NCI-H1436 (cell line): ENCODE measurements at places on chromosomes 16 and 17.

- no peak for DNase-seq
These were observed 12.3 kb downstream of the PLXDC1 start for GRCh38 chr17:39139161-39139511.

GRCh38 chr16:76639685-76640289 lies 362.6 kb downstream of the CNTNAP4 start:
- no peak for DNase-seq

DNA sequence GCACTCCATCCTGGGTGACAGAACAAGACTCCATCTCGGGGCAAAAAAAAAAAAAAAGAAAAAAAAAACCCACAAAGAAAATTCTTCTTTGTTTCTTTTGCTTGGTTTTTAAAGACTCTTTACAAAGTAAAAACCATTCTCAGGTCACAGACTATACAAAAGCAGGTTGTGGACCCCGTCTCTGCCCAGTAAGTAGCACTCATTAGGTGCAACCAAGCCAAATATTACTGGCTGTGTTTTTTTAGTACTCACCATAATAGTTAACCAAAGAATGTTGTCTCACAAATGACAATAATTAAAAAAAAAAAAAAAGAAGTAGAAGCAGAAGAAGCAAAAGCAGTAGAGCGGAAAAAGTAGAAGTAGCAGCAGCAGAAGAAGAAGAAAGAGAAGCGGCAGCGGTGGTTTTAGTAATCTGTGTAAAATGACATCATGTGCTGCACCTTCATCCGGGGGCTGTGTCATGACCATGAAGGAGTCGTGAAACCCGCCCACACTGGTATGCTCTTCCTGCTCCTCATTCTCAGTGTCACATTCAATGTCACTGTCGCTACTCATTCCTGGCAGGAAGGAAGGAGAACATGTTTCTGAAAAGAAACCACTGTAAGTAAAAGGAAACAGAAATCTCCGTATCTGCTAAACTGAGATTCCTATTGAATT lies 105.4 kb downstream of the TRIM37 start:
- no peak for DNase-seq

GRCh38 chr17:72376526-72377345 lies 255.9 kb downstream of the SOX9 start:
- peak; percentile 66 for DNase-seq

DNA sequence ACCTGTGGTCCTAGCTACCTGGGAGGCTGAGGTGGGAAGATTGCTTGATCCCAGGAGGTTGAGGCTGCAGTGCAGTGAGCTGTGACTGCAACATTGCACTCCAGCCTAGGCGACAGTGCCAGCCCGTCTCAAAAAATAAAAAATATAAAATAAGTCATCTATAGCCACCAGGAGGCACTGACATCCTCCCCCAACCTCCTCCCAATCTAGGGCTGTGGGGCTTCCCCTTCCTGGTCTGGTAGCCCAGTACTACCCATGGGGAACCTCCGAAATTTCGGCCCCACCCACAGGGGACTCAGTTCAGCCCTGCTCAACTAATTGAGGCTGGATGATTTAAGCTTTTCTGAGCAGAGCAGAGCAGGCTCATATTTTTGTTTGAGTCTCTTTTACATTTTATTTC lies 3.2 kb downstream of the ZSCAN10 start:
- no peak for DNase-seq

- DNase-seq: no peak
These were observed 4.6 kb downstream of the CMTM3 start for GRCh38 chr16:66609139-66609510.

DNA sequence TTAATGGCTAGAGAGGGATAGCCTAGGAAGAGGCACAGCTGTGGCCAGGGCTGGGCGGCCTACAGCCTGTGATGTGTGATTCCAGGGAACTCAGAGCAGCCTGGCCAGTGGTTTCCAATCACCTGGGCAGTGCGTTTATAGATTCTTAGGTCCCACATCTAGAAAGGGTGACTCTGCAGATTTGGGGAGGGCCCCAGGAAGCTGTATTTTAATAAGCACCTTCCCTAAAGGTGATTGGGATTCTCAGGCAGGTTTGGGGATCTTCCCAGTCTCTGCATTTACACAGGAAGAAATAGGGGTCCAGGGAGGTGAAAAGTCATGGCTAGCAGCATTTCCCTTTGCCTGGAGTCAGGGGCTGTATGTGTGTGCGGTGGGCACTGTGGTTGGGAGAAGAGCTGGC lies 9.5 kb downstream of the SPNS2 start:
- no peak for DNase-seq

DNA sequence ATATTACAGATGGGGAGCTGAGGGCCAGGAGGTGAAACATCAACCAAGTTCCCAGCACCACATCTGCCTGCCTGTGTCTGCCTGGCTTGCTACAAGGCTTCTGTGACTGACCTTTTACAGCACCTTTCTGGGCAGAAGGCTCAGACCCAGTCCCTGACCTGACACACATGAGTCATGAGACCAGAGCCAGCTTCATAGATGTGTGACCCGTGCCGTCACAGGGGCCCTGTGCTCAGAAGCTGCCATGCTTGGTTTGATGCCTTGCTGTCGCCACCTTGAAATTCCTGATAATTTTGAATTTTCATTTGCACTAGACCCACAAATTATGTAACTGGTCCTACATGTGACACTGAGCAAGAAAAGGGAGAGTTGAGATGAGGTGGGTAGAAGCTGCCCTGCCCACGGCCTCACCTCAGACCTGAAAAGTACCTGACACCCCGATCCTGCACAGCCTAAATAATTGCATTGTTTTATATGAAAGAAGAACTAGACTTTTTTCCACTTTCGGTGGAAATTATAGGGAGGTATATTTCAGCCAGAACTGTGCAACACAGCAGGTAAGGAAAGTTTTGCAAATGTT lies 13.3 kb upstream of the PECAM1 start:
- DNase-seq: no peak

GRCh38 chr17:38595892-38596291 lies 9.9 kb downstream of the SRCIN1 start:
- no peak for DNase-seq
